ENCODE measurements at places on chromosomes 7 and 10.
A peak's percentile ranks its signal among the peaks of the same experiment; 100 is the strongest.

DNA sequence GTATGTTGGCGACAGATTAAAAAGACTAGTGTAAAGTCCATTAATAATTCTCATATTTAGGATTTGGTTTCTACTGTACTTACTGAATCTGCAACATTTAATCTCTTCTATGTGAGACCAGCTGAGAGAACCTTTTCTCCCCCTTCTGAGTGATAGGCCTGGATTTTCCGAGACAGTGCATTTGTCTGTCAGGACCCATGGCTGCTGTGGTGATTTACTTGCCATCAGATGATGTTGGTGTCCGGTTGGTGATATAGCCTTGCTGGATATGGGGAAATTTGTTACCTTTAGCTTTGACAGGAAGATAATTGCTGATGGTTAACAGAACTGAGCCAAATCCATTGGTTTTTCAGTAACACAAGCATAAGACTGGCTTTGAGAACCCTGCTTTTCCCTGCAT lies 517.2 kb downstream of the LRMDA start:
- DNase-seq = no peak

- peak; percentile 96 for DNase-seq
These were observed 62.5 kb downstream of the DAGLB start for GRCh38 chr7:6385110-6385781.

GRCh38 chr7:140873434-140873833 lies 51.3 kb downstream of the BRAF start:
- DNase-seq = no peak

- no peak for DNase-seq
These were observed 79.4 kb upstream of the CDCA7L start for GRCh38 chr7:22025075-22025474.

- DNase-seq = no peak
These were observed 438 bp downstream of the LSMEM1 start for GRCh38 chr7:112481121-112481736.

DNA sequence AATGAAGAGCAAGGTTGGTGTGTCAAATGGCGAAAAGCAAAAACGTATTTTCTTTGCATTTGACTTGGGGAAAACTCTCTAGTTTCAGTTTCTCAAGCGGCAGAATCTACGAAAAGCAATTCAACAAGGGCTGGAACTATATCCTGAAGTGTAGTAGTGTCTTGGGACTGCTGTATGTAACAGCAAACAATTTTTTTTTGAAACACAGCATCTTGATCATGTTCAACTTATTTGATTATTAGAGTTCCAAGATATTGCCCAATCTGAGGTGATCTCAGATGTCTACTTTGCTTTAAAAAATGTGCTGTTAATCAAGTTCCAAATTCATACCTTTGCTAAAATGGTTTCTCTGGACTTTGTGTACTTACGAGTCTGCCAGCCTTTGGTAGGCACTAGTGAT lies 120.6 kb downstream of the ZWINT start:
- no peak for DNase-seq

- peak; percentile 91 for DNase-seq
These were observed 31.0 kb downstream of the PHYH start for GRCh38 chr10:13268841-13269240.

GRCh38 chr10:1706711-1707110 lies 30.6 kb downstream of the ADARB2 start:
- DNase-seq = no peak

GRCh38 chr10:96043893-96044715 lies 721 bp downstream of the CCNJ start:
- DNase-seq = peak; percentile 54

DNA sequence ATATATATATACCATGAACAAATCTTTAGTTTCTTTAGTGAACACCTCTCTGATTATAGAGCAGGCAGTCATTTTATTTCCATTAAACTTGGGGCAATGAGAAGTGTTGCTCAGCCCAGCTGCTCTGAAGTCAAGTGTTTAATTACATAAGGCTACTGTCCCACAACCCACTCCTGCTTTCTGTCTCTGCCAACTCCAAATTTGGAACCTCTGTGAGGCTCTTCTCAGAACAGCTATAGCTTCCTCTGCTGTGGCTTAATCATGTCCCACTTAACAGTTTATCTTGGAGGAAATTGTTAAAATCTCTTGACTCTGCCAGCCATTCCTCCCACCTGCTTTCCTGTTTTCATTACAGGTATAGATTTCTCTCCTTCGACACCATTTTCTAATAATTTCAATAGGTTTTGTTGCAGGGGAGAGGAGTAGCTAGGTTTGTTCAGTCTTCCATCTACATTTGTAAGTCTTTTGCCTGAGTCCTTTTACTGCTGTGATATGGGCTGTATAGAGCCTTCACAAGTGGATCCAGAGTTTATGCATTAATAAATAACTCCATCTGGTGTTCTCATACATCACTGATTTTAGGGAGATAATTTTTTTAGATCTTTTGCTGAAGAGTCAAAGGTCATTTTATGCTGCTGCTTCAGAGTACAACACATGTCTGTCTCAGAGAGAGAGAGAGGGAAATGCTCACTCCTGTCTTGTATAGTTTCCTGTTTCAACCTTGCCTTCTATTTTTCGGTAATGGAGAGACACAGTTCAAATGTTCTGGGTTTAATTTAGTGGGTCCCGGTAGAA lies 170.4 kb downstream of the WNT2 start:
- peak; percentile 29 for DNase-seq

- DNase-seq = no peak
These were observed 66.6 kb downstream of the VWC2 start for GRCh38 chr7:49839863-49840645.

GRCh38 chr7:158396982-158397862 lies 190.4 kb downstream of the PTPRN2 start:
- peak; percentile 18 for DNase-seq

- no peak for DNase-seq
These were observed 46.2 kb downstream of the MINDY4 start for GRCh38 chr7:30817371-30817767.

DNA sequence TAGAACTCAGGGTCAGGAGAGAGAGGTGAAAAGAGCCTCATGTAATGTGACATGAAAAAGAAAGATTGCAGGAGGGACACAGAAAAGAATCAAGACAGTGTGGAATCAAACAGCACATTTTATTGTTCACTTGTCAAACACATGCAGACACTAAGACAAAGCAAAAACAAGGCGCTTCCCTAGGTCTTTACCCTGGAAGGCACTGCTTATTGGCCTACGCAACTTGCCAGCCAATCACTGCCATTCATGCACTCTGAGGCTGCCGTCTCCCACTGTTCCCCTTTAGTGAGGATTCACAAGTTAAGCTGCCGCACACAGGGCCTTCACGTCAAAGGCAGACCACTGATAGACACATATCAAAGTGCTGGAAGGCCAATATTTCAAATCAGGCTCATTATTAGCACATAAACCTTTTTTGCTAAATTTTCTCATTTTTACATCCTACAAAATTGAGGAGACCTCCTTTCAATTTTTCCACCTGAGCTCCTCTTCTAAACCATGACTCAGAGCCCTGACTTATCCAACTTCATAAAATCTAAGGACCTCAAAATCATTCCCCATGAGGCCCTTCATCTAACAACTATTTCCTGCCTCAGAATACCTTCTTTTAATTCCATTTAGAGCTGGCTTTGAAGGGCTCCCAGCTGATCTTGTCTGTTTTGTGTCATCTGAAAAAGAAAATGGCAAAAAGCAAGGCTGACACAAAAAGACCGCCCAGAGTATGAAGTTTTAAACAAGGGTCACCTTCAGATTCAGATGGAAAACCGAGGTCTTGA lies 149.4 kb downstream of the CHCHD3 start:
- DNase-seq = no peak

- no peak for DNase-seq
These were observed 15.4 kb downstream of the SEMA3E start for GRCh38 chr7:83633516-83633915.

GRCh38 chr7:82723411-82723810 lies 279.8 kb upstream of the CACNA2D1 start:
- DNase-seq = no peak

- DNase-seq = no peak
These were observed 6.6 kb upstream of the WDR91 start for GRCh38 chr7:135217645-135218509.

GRCh38 chr7:28615091-28615490 lies 202.8 kb downstream of the CREB5 start:
- DNase-seq = no peak

GRCh38 chr10:52004342-52004949 lies 305.1 kb upstream of the CSTF2T start:
- peak; percentile 54 for DNase-seq

DNA sequence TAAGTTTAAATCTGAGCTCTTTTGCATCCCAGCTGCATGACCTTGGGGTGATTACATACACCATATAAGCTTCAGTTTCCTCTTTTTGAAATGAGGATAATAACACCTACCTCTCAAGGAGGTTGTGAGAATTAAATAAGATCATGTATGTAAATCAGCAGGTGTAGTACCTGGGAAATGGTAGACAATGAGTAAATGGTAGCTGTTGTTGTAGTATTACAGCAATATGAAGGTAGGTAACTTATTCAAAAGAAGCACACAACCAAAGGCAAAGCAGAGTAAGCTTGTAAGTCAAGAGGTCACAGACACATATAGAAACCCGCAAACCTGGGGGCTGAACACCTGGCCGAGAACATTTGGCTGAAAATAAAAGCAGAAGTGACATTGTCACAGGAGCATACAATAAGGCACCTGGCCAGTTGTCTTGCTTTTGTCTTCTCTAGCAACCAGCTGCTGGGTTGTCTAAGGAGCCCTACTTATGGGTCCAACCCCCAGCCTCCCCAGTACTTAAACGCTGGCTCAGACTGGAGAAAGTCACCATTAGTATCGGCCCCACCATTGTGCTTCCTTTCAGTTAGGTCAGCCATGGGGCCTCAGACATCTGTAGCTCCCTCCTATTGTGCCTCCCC lies 203.6 kb upstream of the MKLN1 start:
- no peak for DNase-seq

- DNase-seq = peak; percentile 21
These were observed 652 bp downstream of the PCGF5 start for GRCh38 chr10:91220954-91221675.

GRCh38 chr10:13684806-13685482 lies 98.2 kb downstream of the PRPF18 start:
- DNase-seq = peak; percentile 87

- DNase-seq = peak; percentile 38
These were observed 279.4 kb upstream of the HABP2 start for GRCh38 chr10:113273181-113274163.

DNA sequence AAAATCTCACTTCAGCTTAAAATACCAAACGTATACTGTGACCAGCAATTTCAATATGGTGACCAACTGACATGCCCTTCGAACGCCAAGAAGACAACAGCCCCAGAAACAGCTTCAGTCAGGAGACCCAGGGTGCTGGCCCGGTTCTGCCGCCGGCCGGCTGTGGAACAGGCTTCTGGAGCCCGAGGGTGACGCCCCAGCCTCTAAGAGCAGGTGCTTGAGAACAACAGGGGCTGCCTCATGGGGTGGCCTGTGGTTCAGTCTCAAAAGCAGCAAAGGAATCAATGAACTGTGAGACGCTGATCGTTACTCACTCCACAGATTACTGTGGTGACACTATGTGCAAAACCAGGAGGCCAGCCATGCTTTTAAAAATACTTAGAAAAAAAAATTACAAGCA lies 17.3 kb downstream of the GPER1 start:
- DNase-seq = no peak

- no peak for DNase-seq
These were observed 100.2 kb downstream of the GNAT3 start for GRCh38 chr7:80411621-80412020.

DNA sequence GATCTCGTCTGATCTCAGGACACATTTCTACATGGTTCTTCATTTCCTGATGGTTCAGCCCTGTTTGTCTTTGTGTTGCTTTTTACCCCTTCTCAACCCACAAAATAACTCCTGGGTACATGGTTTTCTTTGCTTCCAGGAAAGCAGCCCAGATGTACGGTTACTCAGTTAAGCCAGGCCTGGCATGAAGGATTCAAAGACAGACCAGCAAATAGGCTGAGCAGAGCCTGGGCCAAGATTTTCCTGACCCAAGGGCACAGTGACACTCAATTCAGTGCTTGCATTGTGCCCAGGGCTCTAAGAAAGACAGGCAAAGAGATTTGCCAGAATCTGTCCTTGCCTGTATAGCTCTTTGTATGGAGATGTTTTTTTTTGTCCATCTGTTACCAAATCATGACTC lies 340.8 kb upstream of the KIAA1217 start:
- no peak for DNase-seq

DNA sequence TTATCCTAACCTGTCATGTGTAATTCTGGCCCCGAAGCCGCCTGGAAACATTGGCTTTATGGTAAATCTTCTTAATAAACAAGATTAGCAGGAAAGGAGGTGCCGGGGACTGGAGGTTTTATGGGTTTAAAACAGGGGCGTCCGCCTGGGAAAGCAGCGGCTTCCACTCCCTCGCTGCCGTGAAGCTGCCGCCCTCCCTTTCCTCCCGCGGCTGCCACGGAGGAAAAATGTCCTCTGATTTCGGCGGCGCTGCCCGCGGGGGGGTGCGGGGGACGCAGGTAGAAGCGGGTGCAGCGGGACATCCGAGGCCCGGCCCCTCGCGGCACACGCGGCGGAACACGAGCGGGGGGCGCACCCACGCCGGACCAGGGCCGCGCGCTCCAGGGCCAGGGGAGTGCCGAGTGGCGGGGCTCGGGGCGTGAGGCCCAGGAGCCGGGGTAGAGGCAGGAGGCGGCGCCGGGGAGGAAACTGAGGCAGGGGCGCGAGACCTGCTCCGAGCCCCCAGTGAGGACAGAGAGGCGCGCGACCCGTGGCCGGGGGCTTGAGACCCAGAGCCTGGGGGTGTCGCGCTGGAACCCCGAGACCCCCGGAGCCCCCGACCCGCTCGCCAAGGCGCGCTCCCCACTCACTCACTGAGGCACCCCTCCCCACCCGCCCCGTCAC lies 993 bp downstream of the PTPRN2 start:
- no peak for DNase-seq

GRCh38 chr7:10315881-10316280 lies 657.8 kb upstream of the PHF14 start:
- no peak for DNase-seq

GRCh38 chr10:38038932-38039245 lies 28.4 kb downstream of the ZNF33A start:
- DNase-seq = no peak

DNA sequence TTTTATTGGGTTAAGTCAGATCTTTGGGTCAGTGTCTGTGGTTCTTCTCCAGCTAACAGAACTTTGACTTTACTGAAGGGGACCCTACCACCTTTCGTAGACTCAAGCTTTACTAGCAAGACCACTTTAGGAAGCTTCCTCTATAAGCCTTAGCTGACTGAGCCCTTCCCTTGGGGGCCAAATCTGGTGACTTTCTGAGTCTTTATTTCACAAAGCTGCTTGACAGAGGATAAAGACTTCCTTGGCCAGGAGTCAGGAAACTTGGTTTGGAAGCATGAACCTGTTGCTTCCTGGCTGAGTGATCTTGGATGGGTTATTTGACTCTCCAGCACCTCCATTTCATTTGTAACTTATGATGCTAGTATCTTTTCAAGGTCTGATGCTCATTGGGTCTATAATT lies 466.7 kb downstream of the TYW1 start:
- no peak for DNase-seq

- no peak for DNase-seq
These were observed 39.8 kb downstream of the ELFN1 start for GRCh38 chr7:1709900-1710299.

- DNase-seq = no peak
These were observed 365.7 kb downstream of the GATA3 start for GRCh38 chr10:8420182-8420581.

All from umbilical cord (tissue), 2 donors.